ENCODE measurements at places on chromosomes 16 and 17.

DNA sequence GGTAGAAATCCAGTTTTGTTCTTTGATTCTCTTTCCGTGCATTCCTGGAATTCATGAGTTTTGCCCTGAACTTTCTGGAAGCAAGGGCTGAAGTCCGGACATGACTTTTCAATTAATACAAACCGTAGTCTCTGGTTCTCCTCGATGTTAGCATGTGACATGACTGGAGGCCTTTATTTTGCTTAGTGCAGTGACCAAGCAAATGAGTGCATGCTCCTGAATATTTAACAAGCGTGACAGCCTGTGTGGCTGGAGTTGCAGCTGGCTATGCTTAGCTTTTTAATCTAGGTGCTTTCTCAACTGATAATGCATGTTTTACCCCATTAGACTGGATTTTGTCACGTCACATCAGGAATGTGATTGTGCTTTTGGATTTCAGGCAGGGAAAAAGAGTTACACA, 302.1 kb downstream of the MAP2K6 start:
- DNase-seq = peak; percentile 91

DNA sequence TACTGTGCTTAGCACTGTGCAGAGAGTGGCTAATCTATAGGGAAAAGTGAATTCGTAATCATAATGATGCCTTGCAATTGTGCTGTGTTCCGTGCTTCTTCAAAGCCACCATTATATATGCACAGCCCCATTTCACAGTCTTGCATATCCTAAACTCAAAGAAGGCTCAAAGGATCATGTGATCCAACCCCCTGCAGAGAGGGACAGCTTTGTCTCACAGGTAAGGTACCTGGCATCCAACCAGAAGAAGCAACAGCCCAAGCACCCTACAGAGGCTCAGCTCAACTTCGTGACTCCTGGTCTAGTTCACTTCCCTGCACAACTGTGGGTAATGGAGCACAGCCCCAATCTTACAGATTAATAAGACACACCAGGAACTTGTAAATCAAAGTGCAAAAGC, 124.0 kb downstream of the ZNF423 start:
- no peak for DNase-seq

- no peak for DNase-seq
Measured at GRCh38 chr17:75571197-75571884, 16.3 kb upstream of the MYO15B start.

DNA sequence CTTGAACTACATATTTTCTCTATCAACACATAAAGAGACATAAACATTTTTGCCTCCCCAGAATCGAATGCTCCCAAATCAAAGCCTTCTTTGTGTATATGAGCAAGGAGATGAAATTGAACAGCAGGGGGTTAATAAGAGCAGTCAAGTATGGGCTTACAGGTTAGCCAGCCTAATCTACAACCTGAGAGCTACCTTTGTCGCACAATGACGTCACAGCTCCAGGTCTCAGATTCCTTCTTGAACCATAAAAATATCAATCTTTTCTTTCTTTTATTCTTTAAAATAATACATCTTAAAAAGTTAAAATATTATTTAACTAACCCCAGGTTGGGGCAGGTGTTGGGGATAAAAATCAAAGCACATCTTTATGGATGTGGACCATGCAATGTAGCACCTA, 482.9 kb upstream of the CDH11 start:
- no peak for DNase-seq

GRCh38 chr16:31105677-31106213, 2.4 kb upstream of the BCKDK start:
- DNase-seq = peak; percentile 80

GRCh38 chr16:68061396-68061795, 23.8 kb upstream of the NFATC3 start:
- no peak for DNase-seq

- no peak for DNase-seq
Measured at GRCh38 chr16:4931381-4931780, 5.6 kb downstream of the PPL start.

DNA sequence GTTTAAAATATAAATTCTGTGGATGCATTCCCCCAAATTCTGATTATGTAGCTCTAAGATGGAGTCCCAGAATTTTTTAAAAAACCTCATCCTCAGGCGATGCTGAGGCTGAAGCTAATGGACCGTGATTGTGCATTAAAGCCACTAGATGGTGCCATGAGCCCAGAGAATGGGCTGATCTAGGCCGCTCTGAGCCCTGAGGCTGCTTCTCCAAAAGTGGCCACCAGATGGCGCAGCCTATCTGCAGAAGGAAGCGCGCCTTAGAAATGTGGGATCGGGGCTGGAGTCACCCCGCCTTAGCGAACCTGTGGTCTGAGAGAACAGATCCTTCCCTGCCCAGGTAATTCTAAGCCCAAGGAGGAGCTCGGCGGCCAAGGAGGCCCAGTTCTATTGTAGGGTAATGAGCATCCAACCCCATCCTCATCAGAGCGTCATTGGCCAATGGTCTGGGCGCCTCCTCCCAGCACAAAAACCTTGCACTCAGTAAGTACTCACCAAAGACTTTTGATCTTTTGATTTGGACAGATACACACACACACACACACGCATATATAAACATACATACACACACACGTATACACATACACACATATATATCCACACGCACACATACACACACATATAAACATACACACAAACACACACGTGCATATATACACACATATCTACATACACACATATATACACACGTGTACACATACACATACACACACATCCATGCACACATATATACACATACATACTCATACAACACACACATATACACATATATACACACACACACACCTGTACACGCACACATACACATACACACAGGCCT, 13.7 kb upstream of the MMP2 start:
- peak; percentile 77 for DNase-seq

Data from AG10803 (cell line).